Ovary (tissue), 10 donors: ENCODE measurements at places on chromosomes 5 and 9. TPM values are rescaled to one million over a fixed set of nuclear protein-coding genes. Genes with fewer than 3 reads are reported as not detected.
A peak's percentile ranks its signal among the peaks of the same experiment; 100 is the strongest.

Gene ACER2
- 3.8 TPM for total RNA-seq

Gene PCDHGA10
- total RNA-seq = 8.1 TPM

Gene IL5
- not detected for total RNA-seq

GRCh38 chr5:81829242-81829641 is 78.3 kb upstream of the SSBP2 start:
- DNase-seq = no peak

DNA sequence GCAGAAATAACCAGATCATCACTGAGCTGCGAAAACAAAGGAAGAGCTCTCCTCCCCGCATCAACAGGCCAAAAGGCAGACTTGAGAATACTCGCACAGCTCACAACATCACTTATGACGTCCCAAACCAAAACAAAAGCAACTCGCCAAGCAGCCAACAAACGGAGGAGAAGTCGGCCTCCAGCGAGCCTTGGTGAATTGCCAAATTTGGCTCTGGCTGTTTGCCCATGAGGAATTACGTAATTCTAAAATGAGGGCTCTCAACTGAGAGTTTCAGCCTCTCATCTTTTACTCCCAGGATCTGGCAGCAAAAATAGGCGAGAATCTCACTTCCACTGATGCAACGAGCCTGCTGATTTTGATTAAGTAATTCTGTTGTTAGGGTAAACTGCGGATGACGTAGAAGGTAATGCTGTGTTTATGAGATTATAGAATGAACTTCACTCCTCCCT is 51.7 kb upstream of the SEMA6A start:
- DNase-seq = peak; percentile 97

- no peak for DNase-seq
Observed at GRCh38 chr9:111870774-111871498, 25.7 kb upstream of the UGCG start.

GRCh38 chr9:91199739-91200497 is 161.8 kb downstream of the AUH start:
- no peak for DNase-seq

DNA sequence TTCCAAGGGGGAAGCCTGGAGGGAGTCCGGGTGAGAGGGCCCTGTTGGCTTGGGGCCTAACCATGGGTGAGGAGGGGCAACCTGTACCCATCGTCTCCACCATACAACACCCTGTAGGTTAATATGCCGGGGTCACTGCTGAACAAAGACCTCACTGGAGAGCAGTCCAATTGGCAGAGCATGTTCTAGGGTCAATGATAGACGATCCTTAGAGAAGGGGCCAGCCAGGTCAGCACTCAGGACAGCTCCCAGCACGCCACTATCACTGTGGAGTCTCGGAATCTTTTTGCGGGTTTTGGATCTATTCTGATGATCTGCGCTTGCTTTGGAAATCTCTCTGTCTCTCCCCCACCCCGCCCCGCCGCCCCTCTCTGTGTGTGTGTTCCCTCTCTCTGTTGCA is 218.4 kb upstream of the MVB12B start:
- no peak for DNase-seq
